ENCODE measurements at places on chromosomes 5 and 9.

DNA sequence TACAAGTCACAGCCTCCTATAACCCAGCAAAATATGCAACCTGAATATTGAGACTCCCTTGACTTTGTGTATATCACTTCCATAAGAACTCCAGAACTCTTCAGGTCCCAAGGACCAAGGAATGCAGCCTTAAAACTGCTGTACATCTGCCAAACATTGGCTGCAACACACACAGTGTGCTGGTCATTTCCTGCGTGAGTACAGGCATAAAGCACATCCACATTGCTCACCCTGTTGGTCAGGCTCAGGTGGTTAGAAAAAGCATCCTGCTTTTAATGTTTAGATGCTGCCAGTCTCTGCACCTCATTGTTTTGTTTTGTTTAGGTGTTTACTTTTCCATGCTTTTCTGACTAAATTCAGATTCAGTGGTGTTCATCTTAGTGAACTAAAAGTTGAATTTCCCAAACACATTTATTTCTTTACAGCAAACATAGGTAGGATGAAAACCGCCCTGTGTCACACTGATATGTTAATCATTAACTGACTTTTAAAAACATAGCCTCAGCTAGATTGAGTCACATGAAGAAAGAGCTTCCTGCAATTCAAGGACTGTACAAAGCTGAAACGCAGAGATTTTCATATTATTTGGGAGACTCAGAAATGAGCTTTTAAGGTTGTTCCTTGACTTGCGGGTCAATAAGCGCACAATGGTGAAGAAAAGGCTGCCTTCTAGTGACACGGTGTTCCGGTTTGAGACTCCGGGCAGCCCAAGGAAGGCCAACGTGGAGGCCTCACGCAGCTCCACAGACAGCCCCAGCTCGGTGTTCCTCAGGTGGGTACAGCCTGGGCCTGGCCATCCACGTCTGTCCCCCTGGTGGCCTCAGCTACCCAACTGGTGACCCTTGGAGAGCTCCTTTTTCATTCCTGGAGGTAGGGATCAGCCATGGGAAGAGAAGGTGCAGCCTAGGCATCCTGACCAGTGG, 52.2 kb upstream of the GRAMD2B start:
- no peak for DNase-seq

GRCh38 chr5:51986733-51987132, 603.5 kb downstream of the ISL1 start:
- peak; percentile 66 for DNase-seq

- no peak for DNase-seq
Observed at GRCh38 chr9:131631306-131631705, 86.0 kb downstream of the PRRT1B start.

- DNase-seq, result no peak
Observed at GRCh38 chr9:89505048-89505447, 7.1 kb upstream of the SEMA4D start.

DNA sequence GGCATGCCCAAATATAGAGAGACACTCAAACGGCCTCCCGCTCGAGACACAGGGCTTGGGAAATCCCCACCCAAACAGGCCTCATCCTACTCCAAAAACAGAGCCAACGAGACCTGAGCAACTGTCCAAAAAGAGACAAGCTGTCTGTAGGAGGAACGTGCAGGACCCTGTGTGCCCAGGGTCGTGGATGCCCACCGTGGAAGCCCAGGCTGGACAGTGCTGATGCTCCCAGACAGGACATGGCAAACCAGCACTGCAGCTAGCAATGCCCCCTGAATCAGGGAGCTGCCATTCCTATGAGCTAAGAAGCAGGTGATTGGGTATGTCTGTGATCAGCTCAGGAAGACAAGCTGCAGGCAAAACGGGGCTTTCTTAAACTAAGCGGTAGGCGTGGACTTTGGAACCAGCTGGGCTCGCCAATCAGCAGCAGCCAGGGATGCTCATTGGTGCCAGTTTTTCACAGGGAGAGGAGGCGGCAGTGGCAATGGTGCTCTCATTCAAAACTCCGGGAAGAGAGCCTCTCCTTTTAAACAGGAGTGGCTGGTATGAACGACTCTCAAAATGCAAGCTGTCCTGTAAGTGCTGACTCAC, 113.1 kb upstream of the IRX2 start:
- no peak for DNase-seq

GRCh38 chr5:1174122-1174936, 27.1 kb upstream of the SLC6A19 start:
- DNase-seq, result peak; percentile 84

DNA sequence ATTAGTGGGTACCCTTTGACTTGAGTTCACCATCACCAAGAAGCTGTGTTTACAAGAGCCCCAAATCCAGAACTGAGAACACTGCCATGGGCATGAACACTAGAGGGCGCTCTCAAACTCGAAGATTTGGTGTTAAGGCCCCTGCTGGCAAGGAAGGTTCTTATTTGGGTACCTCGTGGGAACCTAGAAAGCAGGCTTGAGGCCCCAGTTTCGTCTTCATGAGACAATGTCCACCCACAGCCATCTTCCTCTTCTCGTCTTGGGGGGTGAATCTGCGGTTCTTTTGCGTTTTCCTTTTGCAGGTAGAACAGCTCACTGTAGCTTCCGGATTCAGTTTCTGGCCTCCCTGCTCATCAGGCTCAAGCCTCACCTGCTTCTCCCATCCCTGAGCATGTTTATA, 184.0 kb downstream of the SEMA5A start:
- DNase-seq, result peak; percentile 63

- DNase-seq, result no peak
Observed at GRCh38 chr5:148033134-148033533, 30.6 kb upstream of the SPINK5 start.

DNA sequence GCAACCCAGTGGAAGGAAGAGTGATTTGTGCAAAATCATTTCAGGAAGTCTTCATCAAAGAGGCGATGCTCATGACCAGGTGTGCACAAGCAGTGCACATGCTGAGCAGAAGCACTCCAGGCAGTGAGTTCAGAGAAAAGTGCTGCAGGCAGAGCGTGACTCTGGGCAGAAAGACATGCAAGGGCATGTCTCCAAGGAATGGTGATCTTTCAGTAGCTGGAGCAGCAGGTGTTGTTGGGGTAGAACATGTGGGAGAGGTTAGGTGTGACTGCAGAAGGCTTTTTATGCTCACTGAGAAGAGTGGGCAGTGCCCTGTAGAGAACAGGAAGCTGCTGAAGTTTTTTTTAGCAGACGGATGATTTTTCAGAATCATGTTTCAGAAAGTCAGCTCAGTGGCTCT, 545.4 kb upstream of the TLE4 start:
- no peak for DNase-seq

GRCh38 chr5:134606726-134607125, 25.9 kb downstream of the SAR1B start:
- DNase-seq, result no peak

- DNase-seq, result peak; percentile 58
Observed at GRCh38 chr5:171420431-171421241, 1.2 kb downstream of the FGF18 start.

DNA sequence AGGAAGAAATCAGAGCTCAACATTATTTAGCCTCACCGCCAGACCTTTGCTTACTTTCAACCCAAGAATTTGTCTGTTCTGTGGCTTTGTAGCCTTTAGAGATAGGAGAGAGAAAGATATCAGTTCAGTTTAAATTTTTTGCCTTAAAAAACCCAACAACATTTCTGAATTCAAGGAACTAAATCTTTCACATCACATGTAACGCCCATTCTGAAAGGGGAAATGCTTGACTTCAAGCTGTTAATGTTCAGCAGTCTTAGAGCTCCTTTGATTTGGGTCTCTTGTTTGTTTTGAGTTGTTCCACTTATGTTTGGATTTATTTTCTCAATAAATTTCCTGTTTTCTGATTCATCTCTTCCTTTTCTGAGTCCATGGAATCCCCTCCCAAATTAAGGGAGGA, 294.5 kb downstream of the ARHGAP26 start:
- DNase-seq, result no peak

- no peak for DNase-seq
Observed at GRCh38 chr9:77978086-77978781, 53.4 kb downstream of the GNAQ start.

GRCh38 chr9:79432485-79432884, 139.3 kb upstream of the TLE4 start:
- no peak for DNase-seq

DNA sequence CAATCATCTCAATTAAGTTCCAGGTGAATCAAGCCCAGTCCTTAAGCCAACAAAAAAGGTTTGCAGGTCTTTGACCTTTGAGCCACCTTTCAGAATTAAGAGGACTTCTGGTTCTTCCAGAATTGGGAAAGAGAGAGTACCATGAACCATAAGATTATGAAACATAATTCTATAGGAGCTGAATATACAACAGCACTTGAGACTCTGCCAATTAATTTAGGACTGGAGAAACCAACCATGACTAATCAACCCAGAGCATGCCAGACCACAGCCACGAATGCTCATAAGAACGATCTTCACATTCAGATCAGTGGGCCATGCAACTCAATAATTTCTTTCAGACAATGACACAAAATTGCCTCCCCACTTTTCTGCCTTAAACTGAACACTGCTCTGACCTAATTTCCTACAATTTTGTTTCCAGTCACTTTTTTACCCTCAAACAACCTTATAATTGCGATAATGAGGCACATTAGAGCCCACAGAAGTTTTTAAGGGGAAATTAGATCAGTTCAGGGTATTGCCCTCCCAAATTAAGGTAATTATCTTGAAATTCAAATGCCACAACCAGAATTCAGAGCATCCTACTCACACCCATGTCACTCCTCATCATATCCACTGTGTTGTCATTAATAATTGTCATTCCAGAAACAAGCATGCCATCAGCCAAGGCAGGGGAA, 213.4 kb downstream of the ATPSCKMT start:
- DNase-seq, result peak; percentile 20

DNA sequence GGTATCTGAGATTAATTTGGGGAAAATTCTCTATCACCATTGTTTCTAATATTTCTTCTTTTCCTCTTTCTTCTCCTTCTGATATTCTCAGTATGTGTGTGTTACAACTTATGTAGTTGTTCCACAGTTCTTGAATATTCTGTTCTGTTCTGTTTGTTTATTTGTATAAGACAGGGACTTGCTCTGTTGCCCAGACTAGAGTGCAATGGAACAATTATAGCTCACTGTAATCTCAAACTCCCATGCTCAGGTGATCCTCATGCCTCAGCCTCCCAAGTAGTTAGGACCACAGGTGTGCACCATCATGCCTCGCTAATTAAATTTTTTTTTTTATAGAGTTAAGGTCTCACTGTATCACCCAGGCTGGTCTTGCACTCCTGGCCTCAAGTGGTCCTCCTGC, 145.8 kb upstream of the TUT7 start:
- DNase-seq, result no peak

DNA sequence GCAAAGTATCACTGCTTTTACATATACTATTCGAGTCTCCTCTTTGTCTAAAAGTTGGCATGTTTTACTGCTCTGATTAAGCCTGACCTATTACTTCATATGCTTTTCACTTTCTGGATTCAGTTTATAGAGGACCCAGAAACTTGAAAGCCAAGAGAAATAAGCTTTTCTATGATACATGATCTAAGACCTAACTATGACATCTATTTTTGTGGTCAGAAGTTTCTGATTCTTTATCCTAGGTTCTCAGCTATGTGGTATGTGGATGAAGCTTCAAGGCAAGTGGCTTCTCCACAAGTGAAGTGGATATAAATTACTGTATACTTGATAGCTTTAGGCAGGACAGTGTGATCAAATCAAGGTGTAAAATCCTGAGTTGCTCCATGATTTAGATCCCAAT, 6.3 kb downstream of the EDIL3 start:
- no peak for DNase-seq

- DNase-seq, result peak; percentile 97
Observed at GRCh38 chr5:177370488-177371119, 12.9 kb downstream of the RGS14 start.

- DNase-seq, result peak; percentile 90
Observed at GRCh38 chr5:111385970-111386831, 126.1 kb downstream of the STARD4 start.

DNA sequence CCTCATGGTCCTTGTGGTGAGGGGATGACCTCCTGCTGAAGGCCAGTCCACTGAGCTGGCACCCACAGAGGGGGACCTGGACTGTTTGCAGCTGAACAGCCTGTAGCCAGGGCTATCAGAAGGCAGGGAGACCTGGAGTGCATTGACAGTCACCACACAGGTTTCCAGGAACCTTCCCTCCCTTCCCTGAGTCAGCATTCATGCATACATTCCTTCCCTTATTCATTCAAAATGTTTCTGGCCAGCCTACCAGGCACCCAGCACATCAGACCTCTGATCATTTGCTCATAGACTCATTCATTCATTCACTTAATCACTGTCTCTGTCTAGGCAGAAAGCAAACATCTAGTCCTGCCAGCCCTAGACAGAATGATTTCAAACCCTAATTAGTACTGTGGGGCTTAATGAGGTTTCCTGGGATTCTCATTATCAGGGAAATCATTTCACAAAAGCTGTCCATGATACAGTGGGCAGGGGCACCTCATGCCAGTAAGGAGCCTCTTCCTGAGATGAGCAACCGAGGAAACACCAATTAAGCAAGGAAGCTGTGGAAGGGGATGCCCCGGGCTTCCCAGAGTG, 110.1 kb upstream of the PPP1R26 start:
- DNase-seq, result no peak

DNA sequence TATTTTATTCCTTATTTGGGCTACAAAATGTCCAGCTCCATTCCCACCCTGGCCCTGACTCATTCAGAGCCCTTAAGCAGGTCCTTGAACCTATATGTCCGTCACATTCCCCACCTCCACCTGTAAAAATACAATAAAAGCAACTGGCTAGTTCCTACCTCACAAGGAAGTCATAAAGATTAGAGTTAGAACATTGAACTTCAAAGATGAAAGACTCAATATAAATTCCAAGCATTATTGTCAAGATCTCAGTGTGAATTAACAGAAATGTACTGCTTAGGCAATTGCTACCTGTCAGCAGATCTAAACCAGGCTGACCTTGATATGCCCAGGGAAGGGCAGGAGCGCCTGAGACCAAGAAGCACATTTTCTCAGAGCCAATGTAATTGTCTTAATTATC, 221.8 kb downstream of the ENC1 start:
- DNase-seq, result no peak

GRCh38 chr5:128199104-128199503, 115.5 kb downstream of the SLC12A2 start:
- DNase-seq, result no peak

DNA sequence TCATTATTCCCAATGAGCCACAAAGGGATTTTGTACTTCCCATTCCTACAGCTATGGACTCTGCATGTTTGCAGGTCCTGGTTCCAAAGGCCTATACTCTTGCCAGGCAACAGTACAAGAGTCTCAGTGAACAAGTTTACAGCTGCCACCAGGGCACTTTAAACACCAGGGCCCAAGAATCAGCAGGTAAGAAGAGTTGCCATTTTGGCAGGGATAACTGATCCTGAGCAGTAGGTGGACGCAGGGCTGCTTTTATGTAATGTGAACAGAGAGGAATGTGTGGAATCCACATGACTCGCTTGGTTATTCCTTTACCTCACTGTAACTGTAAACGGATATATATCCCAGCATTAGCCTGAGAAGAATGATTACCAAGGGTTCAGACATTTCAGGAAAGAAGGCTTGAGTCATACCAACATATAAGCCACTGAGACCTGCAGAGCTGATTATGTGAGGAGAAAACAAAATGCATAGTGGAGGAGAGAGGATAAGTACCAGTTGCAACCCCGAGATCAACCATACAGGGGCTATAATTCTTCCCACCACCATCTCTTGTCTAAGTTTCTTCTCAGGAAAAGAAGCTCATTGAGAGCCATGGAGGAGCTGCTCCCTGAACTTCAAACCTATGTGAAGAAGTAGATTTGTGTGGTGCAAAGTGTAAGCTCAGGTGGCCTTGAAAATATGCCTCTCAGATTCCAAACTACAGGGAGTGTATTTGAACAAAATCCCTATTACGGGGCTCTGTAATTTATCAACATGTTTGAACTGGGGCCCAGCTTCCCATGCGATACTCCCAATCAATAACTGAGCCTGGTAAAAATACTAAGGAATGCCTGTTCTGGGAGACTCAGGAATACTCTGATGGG, 24.6 kb downstream of the RAPGEF6 start:
- no peak for DNase-seq

Data from BE2C (cell line).